ENCODE measurements at places on chromosomes 1 and 21. TPM values are rescaled to one million over a fixed set of nuclear protein-coding genes. Genes with fewer than 3 reads are reported as not detected.

The NDUFS2 gene
- 90.7 TPM for total RNA-seq

The BRDT gene
- total RNA-seq: not detected

The S1PR1 gene
- 3.5 TPM for total RNA-seq

The GRHL3 gene
- total RNA-seq: not detected

Measured in pericardium fibroblast (primary cell).